ENCODE measurements at places on chromosomes 7 and 10.
A peak's percentile ranks its signal among the peaks of the same experiment; 100 is the strongest.

DNA sequence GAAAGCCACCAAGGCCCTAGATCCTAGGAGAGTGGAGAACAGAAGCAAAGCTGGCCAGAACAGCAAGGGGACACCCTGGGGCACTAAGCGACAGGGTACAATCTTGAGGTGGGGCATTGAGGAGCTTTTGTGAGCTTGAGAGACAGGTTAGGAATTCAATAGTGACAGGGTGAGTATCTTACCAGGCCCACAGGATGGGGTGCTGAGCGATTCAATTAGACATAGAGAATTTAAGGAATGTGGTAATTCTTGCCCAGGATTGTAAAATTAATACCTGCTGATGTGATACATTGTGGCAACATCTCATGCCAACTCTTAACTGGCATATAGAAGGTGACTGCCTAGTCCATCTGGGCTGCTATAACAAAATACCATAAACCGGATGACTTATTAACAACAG, 14.0 kb downstream of the RBP3 start:
- no peak for DNase-seq

- no peak for DNase-seq
Observed at GRCh38 chr10:116972131-116972530, 32.9 kb downstream of the SHTN1 start.

DNA sequence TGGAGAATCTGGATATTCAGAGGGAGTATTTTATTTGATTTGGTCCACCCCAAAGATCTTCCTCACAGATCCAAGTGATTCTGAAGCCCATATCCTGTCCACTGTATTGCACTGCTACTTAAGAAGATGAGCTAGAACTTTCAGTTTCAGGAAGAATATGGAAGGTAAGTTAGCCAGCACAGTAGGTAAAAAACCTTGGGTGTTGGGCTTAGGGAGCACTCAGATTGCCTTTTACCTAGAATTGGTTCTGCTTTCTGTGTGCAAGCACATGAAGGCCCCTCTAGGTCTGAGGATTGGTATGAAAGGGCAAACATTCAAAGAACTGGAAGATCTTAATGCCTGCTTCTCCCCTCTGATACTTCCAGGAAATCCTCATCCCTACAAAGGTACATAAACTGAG, 146.7 kb upstream of the COL1A2 start:
- no peak for DNase-seq

- no peak for DNase-seq
Observed at GRCh38 chr10:26800468-26800867, 60.3 kb downstream of the ABI1 start.

- no peak for DNase-seq
Observed at GRCh38 chr7:157668221-157668883, 331.5 kb downstream of the DNAJB6 start.

DNA sequence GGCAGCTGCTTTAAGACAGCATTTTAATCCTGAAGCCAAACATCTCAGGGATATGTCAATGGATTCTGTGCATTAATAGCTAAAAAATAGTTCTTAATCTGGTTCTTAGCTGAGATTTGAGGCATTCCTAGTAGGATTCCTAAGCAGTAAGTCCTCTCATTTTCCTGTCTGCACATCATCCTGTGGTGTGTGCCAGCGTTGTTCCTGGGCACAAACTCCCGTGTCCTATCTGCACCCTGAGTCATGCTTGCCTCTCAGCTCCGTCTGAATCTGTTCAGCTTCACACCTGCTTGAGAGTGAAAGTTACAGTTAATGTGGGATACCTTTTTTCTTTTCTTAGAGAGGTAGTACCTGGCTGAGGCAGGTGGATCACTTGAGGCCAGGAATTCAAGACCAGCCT, 19.5 kb downstream of the BAG3 start:
- DNase-seq, result no peak

DNA sequence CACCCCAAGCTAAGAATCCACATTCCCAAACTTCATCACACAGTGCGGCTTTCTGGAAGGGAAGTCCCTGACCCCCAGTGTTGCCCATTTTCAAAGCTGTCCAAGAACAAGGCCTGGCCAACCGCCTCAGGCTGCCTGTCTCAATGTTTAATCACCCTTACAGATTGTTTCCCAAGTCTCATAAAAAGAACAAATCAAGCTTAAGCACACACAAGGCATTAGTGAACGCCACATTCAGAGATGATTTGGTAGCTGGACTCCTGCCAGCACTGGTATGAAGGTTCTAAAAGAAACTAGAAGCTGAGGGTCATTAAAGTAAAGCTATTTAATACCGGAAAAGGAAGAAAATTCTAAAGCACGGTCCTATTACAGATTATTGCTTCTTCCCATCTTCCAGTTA, 35.6 kb downstream of the C10orf90 start:
- DNase-seq, result no peak

GRCh38 chr7:22672846-22673680, 53.9 kb upstream of the IL6 start:
- DNase-seq, result no peak

GRCh38 chr10:78200686-78201085, 167.0 kb downstream of the RPS24 start:
- no peak for DNase-seq

DNA sequence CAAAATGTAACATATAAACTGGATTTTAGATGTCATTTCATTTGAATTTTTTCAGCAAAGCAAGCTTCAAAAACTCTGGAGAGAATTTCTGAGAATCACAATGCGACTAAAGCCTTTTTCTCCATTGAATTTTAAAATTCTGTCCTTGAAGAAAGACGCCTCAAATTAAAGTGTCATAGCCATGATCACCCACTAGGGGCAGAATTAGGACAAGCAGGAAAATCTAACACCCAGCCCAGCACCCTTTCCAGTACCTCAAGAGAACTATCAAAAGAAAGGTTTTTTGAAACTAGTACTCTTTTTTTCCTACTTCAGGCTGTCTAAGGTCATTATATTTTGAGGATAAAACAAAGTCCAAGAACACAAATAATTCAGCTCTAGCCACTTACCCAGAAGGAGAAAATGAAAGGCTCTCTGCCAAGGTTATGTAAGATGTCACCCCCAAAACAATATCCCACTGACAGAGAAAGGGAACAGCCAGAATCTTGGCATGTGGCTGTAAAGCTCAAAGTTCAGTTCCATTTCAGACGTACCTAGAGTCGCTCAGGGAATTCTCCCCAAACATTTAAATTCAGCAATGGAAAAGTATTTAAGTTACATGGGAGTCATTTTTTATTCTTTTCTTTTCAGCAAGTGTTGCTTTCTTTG, 299.4 kb downstream of the SNX13 start:
- DNase-seq, result peak; percentile 23

DNA sequence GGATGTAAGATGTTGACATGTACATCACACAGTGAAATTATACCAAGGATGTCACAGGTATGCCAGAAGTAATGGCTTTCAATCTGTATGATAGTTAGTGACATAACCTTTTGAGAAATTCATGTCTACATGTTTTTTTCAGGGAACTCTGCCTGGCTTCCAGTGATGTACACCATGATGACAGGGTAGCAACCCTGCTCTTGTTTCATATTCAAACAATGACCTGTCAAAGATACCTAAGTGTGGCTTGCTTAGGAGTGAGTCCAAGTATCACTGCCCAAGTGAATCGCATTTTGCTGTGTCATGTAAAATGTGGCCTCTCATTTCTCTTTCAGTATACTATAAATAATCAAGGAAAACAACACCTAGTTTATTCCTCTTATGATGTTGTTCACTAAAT, 205.8 kb upstream of the DKK1 start:
- DNase-seq, result no peak

DNA sequence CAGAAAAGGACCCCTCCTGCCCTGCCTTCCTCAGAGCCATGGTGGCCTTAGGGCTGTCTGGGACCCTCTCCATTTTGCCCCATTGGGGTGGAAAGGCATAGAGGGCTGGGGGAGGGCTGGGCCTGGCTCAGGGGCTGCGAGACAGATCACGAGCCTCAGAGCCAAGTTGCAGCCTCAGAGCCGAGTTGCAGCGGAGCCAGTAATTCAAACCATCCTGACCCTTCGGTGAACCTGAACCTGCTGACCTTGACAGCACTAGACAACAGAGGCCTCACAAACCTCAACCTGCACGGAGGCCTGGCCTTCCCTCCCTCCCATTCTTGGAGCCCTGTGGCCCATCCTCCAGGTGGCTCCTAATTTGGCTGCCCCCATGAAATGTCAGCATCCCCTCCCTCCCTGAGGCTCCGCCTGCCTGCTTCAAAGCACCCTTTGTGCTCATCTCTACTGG, 45.4 kb downstream of the PAX2 start:
- DNase-seq, result no peak

GRCh38 chr7:90595801-90596670, at the start of gene CDK14:
TSS of gene CDK14 (plus strand) at chr7:90596321. CDS start at chr7:90596628, 307 bp downstream.
- peak; percentile 72 for DNase-seq

- DNase-seq, result no peak
Observed at GRCh38 chr7:4025210-4025609, 656.9 kb upstream of the FOXK1 start.

DNA sequence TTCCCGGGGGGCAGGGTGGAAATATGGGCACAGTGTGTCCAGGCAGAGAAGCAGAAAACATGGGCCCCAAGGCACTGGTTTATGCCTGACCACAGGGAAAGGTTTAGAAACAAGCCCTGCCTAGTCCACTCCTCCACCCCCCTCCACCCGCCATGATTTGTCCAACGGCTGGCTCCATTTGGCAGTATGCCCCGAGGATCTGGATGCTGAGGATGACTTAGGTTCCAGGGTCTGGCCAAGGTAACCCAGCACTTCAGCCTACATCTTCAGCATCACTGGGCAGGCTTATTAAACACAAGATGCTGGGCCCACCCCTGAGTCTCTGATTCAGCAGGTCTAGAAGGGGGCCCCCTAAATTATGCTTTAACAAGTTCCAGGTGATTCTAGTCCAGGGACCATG, 121.9 kb downstream of the RALA start:
- DNase-seq, result no peak

- DNase-seq, result no peak
Observed at GRCh38 chr10:1538531-1539061, 198.7 kb downstream of the ADARB2 start.

GRCh38 chr7:47783456-47784223, 164.6 kb downstream of the PKD1L1 start:
- DNase-seq, result peak; percentile 98

- DNase-seq, result no peak
Observed at GRCh38 chr7:105270117-105270516, 118.6 kb downstream of the SRPK2 start.

GRCh38 chr10:85649461-85649860, 717.1 kb downstream of the GRID1 start:
- no peak for DNase-seq

DNA sequence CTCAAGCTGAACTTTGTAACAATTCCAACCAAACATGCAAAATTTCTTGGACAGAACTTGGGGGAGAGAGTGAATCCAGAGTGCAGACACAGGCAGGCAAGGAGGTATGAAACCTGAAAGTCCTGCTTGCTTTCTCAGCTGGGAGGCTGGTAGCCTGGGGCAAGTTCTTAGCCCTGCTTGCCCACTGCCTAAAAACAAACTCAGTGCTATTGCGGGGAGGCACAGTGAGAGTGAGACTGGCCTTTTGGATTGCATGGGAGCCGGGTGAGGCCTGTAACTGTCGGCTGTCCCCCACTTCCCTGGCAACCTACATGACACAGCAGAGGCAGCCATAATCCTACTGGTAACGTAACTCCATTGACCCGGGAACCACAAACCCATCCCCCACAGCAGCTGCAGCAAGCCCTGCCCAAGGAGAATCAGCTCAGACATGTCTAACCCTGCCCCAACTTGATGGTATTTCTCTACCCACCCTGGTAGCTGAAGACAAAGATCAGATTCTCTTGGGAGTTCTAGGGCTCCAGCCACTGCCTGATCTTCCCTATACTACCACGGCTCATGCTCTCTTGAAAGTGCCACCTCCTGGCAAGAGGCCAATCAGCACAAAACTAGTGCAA, 663.6 kb downstream of the GRM8 start:
- no peak for DNase-seq

- DNase-seq, result peak; percentile 76
Observed at GRCh38 chr10:71864911-71865361, 13.9 kb upstream of the PSAP start.

DNA sequence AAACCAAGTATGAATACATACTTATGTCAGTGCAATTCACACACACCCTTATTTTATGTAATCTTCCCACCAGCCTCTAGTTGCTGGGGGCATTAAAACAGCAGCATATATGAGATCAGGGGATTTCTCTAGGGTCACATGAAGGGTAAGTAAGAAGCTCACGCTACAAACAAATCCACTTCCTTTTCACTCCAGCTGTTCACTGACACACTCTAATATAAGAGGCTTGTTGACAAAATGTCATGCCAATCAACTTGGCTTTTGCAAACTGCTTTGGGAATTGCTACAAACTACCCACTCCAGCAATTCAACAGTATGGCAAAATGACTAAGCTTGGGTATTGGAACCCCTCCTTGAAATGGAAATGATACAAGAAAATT, 10.3 kb downstream of the FAM3C start:
- peak; percentile 74 for DNase-seq

DNA sequence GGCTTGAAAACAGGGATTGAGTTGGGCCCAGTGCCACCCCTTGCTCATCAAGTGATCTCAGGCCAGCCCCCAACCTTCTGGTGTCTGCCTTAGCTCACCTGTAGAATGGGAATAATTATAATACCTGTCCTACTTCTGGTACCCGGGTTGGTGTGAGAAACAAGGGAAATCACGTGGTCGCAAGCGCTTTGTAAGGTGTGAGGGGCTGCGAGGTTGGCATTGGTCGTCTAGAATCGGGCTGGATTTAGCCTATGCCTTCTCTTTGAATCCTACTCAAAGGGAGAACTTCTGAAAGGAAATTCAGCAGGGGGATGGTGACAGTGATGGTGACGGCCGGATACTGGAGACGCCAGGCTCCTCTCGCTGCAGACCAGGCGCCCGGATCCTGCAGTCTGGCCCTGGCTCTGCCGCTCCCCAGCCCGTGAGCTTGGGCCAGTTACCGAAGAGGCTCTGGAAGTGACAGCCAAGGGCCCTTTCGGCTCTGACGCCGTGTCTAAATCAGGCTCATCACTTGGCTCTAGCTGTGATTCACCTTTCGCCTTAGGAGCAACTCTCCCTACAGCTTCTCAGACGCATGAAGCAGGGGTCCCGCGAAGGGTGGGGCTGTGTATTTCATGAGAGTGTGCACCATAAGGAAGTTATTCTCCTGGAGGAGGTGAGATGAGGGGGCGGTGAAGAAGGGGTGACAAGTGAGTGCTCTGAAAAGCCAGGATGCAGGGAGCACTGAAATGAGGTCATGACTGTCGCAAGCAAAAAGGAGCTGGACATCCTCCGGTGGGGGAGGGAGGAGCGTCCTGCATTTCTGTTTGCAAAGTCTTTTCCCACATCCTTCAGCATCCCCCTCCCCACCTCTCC, 4.0 kb upstream of the CREB5 start:
- peak; percentile 87 for DNase-seq

DNA sequence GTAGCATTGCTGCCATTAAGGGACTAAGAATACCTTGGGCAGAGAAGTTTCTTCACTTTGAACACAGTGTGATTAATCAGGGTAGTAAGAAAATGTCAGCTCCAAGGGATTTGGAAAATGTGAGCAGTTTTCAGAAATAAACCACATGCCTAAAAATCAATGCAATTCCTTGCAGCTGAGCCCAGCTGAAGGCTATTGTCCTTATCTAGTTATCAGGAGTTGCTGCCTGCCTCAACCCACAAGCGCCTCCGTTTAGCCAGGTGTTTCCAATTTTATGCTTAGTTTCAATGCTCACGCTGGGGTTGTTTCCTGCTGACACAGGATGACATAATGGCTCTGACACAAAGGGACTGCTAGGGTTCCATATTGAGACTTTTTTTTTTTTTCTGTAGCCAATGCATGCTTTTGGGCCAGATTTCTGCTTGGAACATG, 132.3 kb upstream of the ANK3 start:
- no peak for DNase-seq

- DNase-seq, result peak; percentile 8
Observed at GRCh38 chr7:44275957-44276570, 49.3 kb downstream of the CAMK2B start.

GRCh38 chr7:93955304-93955703, 33.8 kb downstream of the GNG11 start:
- DNase-seq, result no peak
